Mononuclear cell (primary cell): ENCODE measurements at places on chromosomes 7 and 10. TPM values are rescaled to one million over a fixed set of nuclear protein-coding genes. Genes with fewer than 3 reads are reported as not detected.

The C7orf33 gene
- total RNA-seq, result not detected

The EN2 gene
- not detected for total RNA-seq

The LSM8 gene
- 60.2 TPM for total RNA-seq

The GJC3 gene
- total RNA-seq, result 0.63 TPM

The ANKRD30A gene
- not detected for total RNA-seq

The EBLN1 gene
- not detected for total RNA-seq

The CYP2C9 gene
- total RNA-seq, result not detected

The SUFU gene
- total RNA-seq, result 1.8 TPM

The FGFBP3 gene
- 0.84 TPM for total RNA-seq

The EFCAB10 gene
- 0.94 TPM for total RNA-seq

The CFAP43 gene
- total RNA-seq, result 0.10 TPM

The FAM53B gene
- 88.5 TPM for total RNA-seq

The OR6B1 gene
- total RNA-seq, result under 0.01 TPM

The HOXA11 gene
- not detected for total RNA-seq

The PDE6C gene
- total RNA-seq, result not detected

The PDK4 gene
- 1.2 TPM for total RNA-seq

The CCDC172 gene
- not detected for total RNA-seq

The IKZF1 gene
- total RNA-seq, result 231 TPM

The POLL gene
- total RNA-seq, result 10.3 TPM

The EGFR gene
- 0.10 TPM for total RNA-seq

The PRSS37 gene
- 0.10 TPM for total RNA-seq

The LIPJ gene
- total RNA-seq, result not detected

The ZNF680 gene
- 16.7 TPM for total RNA-seq

The MMP21 gene
- total RNA-seq, result 0.21 TPM

The DNAJC2 gene
- 43.3 TPM for total RNA-seq

The CALCR gene
- total RNA-seq, result not detected

The KAZALD1 gene
- 0.42 TPM for total RNA-seq

The MRLN gene
- not detected for total RNA-seq
